ENCODE measurements at places on chromosomes 1 and 21.
A peak's percentile ranks its signal among the peaks of the same experiment; 100 is the strongest.

GRCh38 chr1:89041119-89041641, 18.5 kb upstream of the GBP3 start:
- DNase-seq: peak; percentile 59

DNA sequence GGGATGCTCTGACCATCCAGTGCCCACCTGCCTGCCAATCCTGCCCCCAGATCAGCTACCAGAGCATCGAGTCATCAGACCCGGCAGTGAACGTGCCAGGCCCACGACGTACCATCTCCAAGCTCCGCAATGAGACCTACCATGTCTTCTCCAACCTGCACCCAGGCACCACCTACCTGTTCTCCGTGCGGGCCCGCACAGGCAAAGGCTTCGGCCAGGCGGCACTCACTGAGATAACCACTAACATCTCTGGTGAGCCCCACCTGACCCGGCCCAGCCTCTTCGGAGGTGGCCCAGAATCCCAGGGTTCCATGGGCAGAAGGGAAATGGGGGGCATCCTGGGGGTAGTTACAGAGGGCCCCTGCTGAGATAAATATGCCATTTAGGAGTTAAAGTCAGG, 43.1 kb downstream of the PTPRU start:
- no peak for DNase-seq

- DNase-seq: no peak
Observed at GRCh38 chr21:29523646-29524045, 224.9 kb downstream of the BACH1 start.

- no peak for DNase-seq
Observed at GRCh38 chr1:89669441-89669840, 36.5 kb downstream of the LRRC8C start.

DNA sequence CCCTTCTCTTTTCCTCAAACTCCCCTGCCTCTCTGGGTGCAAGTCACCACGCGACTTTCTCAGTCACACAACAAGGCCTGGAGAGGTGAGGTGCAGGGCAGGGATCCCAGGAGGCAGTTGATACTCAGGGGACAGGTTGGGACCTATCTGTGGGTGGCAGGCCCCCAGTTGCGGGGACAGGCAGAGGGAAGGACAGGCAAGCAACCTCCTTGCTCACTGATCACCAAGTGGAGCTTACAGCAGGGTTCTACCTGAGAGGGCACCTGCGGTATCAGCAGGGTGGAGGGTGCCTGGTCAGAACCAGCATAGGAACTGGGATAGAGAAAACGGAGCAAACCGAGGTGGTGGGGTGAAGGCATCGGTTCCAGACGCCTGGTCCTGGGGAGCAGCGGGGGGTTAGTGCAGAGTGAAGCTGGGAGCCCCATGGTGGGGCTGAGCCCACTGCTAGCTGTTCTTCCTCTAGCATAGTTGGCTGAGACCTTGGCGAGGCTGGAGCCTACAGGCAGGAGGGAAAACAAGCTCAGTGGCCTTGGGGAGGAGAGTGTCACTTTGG, 24.4 kb upstream of the TENT5C start:
- no peak for DNase-seq

DNA sequence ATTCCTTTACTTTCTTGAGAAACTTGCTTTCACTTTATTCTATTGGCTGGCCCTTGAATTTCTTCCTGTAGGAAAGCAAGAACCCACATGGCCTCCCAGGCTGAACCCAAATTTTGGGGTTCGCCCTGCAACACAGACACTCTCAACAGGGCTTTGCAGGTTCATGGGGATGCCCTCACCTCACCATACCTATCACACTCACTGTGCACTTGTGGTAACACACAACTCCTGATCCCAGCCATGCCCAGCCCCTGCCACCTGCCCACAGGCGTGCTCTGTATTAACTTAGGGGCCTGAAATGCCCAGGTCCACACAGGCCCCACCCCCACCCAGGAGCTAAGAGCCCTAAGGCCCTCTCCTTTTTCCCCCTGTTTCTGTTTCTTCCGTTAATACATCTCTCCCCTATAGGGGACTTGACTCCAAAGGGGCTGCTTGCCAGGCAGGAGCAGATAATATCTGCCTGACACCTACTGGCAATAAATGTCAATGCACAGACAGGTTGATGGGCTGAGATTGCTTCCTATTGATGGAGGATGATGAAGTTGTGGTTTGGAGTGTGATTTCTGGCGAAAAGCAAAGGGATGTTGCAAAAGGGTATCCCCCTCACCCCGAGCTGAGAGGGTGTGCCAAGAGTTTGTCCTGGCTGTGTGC, 171.5 kb downstream of the AJAP1 start:
- no peak for DNase-seq

DNA sequence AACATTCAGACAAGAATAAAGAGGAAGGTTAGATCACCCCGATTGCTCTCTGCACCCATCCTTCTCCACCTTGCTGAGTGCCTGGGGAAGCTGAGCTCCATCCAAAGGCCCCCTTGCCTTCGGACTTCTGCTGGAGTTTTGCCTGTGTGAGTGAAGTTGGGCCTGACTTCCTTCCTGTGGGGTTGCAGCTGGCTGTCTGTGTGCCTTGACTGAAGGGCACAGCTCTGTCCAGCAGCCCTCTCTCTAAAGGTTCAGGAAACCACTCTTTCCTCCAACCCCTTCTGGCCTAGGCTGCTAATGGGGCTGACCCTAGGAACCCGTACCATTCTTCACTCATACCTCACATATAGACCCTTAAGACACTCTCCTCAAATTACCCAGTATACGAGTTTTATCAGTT, 173.4 kb upstream of the HMCN1 start:
- DNase-seq: peak; percentile 21

DNA sequence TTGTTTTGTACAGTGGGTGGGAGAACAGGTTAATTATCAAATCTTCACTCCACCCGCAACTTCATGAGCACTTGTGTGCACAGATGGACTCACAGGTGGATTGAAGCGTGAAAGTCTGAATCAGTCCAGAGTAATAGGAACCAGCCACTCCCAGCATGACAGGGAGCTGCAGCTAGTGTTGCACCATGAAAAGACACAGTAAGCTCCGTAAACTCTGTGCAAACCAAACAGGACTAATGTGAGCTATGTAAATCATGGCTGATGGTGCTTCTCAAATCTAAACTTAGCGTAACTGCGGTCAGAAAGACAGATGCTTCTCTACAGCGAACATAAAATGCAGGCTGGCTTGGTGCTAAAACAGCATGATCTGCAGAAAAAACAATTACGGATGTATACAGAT, 114.4 kb downstream of the CENPF start:
- DNase-seq: no peak

DNA sequence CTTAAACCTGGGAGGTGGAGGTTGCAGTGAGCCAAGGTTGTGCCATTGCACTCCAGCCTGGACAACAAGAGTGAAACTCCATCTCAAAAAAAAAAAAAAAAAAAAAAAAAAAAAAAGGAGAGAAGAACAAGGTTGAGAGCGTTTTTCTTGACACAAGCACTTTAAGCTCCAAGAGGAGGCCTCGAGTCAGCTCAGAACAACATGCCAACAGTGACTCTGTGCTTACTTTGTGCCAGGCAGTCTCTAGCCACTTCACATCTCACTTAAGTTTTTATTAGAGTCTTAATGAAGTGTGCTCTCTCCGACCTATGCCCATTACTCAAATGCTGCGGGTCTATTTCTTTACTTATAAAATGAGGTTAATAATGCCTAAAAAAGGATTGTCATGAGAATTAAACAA, 13.0 kb downstream of the ATP1A1 start:
- DNase-seq: no peak

DNA sequence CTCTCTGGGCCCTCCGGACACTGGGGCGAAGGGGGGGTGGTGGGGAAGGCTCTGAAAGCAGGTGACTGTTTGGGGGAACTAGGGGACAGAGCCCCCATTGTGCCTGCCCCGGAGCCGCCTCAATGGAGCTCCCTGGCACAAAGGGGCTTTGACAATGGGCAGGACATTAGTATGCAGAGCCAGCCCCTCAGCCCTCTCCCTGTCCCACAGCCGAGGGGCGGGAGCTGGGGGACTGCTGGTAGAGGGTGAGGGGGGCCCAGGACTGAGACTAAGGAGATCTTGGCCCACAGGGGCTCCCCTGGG, 7.8 kb downstream of the KCNJ10 start:
- DNase-seq: no peak

DNA sequence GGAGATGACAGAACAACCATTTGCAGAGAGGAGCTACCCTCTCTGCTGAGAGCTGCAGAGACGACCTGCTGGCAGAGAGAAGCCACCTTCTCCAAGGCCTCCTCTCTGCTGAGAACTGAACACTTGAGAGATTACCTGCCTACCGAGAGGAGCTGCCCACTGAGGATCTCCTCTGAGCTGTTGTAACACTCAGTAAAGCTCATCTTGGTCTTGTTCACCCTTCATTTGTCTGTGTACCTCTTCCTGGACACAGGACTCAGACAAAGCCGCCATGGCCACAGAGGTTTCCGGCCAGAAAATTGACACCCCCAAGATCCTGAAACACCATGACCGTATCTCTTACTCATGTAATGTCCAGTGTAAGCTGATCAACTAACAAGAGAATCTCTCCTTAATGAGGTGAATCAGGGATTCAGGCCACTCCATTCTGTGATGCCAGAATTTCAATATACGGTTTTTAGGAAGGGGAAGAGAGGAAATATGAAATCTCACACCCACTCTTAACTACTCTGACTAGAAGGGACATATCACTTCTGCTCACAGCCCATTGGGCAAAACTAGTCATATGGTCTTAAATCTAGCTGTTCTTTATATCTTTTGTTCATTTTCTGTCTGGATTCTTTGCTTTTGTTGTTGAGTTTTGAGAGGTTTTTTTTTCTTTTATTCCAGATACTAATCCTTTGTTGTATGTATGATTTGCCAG, 83.8 kb downstream of the RHOU start:
- no peak for DNase-seq

All from activated T-cell treated with anti-CD3 and anti-CD28 coated beads, Interleukin-2, amount 50 U/mL, for 72 hours (primary cell).